ENCODE measurements at places on chromosomes 2 and 18. TPM values are rescaled to one million over a fixed set of nuclear protein-coding genes. Genes with fewer than 3 reads are reported as not detected.

DNA sequence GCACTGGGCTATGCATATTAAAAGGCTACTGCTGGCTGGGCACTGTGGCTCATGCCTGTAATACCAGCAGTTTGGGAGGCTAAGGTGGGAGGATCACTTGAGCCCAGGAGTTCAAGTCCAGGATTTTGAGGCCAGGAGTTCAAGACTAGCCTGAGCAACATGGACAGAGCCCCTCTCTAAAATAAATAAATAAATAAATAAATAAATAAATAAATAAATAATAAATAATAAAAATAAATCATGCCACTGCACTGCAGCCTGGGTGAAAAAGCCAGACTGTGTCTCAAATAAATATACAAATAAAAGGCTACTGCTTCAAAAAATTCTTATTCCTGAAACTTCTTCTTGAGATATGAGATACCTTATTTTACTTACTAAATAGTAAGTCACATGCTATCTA, 439.6 kb downstream of the ERBB4 start:
- no peak for DNase-seq

GRCh38 chr2:213187833-213188532, 36.6 kb upstream of the IKZF2 start:
- no peak for DNase-seq

Gene CABYR
- not detected for polyA plus RNA-seq

DNA sequence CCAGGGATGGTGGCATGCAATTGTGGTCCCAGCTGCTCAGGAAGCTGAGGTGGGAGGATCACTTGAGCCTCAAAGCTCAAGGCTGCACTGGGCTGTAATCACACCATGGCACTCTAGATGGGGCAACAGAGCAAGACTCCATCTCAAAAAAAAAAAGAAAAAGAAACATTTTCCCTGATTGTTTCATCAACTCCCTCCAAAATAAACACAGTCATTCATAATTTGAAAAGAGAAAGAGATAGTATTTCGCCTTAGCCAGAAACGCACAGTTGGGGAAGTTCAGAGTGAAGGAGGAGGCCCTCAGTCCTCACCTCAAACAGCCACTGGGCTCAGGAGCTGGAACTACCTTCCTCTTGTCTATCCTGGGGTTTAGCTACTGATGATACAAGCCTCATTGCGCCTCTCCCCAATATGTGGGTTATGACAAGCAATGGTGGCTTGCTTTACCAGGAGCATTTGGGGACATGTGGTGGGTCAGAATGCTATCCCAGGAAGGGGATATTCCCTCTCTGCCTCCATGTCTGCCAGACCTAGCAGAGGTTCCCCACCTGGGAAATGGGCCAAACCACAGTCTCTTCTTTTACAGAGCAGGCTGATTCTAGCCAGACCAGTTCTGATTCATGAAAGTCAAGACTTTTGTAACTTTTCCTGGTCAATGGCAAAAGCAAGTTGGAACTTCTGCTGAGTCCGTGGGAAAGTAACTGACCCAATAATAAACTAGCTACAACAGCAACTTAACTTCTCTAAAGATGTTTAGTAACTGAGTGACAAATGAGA, 22.2 kb upstream of the TMEM87B start:
- DNase-seq, result peak; percentile 35

Measured in psoas muscle (tissue), 8 donors.